Effector memory CD8-positive, alpha-beta T cell (primary cell): ENCODE measurements at places on chromosomes 2 and 18.

DNA sequence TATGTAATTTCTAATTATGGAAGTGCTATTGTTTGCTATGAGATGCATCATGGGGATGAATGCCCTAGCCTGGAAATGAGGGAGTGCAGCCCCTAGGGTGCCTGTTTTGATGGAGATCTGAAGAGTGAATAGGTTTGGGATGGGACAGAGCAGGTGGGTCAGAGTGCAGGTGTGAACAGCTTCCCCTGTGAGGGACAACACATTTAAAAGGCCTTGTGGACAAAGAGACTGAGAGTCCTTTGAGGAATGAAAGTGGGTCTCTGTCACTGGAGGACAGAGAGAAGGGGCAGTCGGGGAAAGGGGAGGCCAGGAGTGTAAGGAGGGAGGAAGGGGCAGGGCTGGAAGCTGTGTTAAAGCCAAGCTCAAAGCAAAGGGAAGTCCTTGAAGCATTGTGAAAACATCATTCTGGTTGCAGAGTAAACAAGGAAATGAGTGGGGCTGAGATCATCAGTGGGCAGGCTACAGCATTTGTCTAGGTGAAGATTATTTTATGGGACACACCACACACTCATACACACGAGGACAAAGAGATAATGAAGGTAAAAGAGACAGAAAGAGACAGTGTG, 877.6 kb downstream of the SLC4A3 start:
- no peak for DNase-seq

- no peak for DNase-seq
Observed at GRCh38 chr2:179995741-179996515, 11.2 kb downstream of the CWC22 start.

DNA sequence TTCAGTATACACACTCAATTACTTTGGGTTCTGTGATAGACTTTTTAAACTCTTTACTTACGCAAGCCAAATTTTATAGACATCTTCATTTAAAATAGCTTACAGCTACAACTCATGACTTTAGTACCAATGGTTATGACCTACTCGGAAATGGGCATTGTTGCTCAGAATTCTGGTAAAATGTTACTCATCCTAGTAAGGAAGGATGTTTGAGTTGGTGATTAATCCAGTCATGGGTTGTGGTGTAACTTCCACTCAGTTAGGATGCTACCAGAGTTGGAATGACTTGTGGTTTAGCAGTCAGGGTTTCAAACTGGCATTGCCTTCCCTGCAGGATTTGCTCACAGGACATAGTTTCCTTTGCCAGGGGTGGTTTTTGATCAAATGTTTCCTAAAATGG, 7.4 kb upstream of the NPC1 start:
- no peak for DNase-seq

DNA sequence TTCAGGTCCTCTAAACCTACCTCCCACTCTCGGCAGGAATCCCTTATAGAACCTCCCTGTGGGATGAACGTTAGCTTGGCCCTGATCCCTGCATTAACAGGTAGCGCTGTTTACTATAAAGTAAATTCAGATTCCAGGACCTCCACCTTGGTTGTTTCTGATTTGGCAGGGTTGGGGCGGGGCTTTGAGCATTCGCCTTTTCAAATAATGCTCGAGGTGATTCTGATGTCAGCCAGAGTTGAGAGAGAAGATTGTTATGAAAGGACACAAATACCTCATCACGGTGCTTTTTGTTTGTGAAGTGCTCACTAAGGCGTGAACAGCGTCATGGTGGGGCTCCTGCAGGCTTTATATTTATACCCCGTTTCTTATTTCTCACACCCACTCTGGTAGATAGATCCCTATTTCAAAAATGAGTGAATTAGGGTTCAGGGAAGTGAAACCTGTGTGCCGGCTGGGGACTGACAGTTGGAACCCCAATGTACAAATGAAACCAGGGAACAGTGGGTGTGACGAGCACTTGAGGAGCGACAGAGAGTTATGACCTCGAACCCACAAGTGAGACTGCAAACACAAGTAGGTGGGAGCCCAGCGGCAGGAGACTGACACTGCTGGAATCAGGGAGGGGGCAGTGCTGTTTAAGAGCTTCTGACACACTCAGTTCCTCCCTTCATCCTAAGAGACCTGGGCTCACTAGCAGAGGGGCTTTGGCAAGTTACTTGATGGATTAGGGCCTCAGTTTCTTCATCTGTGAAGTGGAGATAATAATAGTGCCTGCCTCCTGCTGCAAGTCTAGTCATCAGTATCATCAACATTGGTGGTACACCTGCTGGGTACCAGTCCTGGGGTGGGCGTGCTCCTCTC, 14.2 kb upstream of the CXCR4 start:
- DNase-seq, result peak; percentile 75

GRCh38 chr2:221104361-221104811, 467.7 kb downstream of the EPHA4 start:
- no peak for DNase-seq

DNA sequence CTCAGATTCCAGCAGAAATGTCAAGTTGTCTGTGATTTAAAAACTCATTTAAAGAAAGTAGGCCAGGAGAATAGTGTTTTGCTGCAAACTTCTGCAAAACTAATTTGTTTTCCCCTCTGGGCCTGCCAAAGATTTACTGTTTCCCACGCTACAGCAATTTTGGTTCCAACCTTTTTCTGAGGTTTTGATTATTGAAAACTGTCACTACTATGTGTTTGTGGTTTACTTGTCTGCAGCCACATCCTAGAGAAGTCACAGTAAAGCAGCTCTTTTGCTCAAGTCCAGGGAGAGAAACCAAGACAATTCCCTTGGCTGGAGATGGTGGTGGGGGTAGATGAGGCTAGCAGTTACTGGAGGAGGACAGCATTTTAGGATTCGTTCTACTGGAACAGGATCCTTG, 12.8 kb downstream of the IL1R2 start:
- no peak for DNase-seq

DNA sequence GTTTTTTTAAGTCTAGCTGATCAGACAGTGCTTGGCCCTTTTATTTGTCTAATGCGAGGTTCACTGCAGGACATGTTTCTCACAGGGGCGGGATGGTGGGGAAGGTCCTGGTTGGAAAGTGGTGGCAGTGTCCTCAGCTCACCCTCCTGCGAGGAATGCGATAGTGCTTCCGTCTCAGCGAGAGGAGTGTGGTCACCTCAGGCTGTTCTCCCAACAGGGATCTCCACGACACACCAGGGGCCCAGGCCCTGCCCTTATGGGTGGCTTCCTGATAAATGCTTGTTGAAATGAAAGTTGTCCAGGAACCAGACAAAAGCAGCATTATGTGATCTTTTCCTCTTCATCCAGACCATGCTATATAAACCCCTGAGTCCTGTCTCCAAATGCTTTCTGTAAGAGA, 70.1 kb downstream of the BOLA3 start:
- no peak for DNase-seq

GRCh38 chr2:66507673-66508201, 72.8 kb downstream of the MEIS1 start:
- no peak for DNase-seq

DNA sequence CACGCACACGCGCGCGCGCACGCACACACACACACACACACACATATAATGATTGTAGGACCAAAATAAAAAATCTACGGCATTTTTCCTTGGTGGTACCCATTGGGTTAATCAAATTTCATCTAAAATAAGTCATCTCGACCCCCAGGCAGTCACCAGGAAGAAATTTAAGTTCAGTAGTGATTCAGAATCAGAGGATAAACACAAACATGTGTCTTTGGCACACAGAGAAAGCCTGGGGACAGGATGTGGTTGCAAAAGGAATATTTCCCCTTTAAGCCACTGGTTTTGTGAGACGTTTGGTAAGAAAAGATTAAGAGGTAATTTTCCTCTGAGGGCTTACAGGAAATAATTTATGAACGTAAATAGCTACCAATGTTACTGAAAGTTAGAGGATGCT, 171.6 kb upstream of the PIEZO2 start:
- no peak for DNase-seq

- no peak for DNase-seq
Observed at GRCh38 chr18:49446481-49446880, 14.0 kb downstream of the DYM start.

GRCh38 chr2:65562890-65563289, 130.5 kb upstream of the SPRED2 start:
- DNase-seq, result no peak

- DNase-seq, result no peak
Observed at GRCh38 chr2:30803281-30803680, 4.0 kb downstream of the CAPN13 start.

- no peak for DNase-seq
Observed at GRCh38 chr2:137837830-137838229, 126.4 kb upstream of the HNMT start.

- DNase-seq, result no peak
Observed at GRCh38 chr2:138209009-138209408, 244.7 kb downstream of the HNMT start.

- no peak for DNase-seq
Observed at GRCh38 chr2:104547221-104547620, 306.7 kb upstream of the POU3F3 start.

GRCh38 chr2:127027715-127028114, 79.2 kb downstream of the BIN1 start:
- DNase-seq, result no peak

GRCh38 chr2:204535764-204536163, 9.5 kb upstream of the PARD3B start:
- DNase-seq, result no peak

GRCh38 chr18:74249181-74249968, 42.4 kb downstream of the CYB5A start:
- no peak for DNase-seq

DNA sequence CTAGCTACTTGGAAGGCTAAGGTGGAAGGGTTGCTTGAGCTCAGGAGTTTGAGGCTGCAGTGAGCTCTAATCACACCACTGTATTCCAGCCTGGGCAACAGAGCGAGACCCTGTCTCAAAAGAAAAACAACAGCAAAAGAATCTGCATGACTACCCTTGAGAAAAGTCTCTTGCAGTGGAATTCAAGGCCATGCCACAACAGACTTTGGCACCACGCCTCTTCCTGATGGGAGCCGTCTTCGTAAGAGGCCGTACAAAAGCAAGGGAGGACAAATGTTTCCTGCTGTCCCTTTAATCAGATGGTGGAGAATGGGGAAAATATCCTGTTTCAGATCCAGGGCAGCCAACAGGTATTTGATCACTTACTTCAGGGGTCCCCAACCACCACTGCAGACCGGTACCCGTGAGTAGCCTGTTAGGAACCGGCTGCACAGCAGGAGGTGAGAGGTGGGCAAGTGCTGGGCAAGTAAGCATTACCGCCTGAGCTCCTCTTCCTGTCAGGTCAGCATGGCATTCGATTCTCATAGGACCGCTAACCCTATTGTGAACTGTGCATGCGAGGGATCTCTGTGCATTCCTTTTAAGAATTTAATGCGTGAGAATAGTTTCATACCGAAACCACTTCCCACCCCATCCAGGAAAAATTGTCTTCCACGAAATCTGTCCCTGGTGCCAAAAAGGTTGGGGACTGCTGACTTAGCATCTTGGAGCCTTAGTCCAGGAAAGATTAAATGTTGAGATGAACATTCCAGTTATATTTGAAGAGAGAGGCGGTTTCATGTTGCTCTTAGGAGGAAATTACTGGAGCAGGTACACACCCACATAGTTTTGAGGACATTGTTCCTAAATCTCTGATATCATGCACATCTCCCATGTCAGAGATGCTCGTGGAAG, 94.4 kb upstream of the XPO1 start:
- DNase-seq, result no peak

- no peak for DNase-seq
Observed at GRCh38 chr2:172113617-172114016, 10.9 kb upstream of the DLX2 start.

DNA sequence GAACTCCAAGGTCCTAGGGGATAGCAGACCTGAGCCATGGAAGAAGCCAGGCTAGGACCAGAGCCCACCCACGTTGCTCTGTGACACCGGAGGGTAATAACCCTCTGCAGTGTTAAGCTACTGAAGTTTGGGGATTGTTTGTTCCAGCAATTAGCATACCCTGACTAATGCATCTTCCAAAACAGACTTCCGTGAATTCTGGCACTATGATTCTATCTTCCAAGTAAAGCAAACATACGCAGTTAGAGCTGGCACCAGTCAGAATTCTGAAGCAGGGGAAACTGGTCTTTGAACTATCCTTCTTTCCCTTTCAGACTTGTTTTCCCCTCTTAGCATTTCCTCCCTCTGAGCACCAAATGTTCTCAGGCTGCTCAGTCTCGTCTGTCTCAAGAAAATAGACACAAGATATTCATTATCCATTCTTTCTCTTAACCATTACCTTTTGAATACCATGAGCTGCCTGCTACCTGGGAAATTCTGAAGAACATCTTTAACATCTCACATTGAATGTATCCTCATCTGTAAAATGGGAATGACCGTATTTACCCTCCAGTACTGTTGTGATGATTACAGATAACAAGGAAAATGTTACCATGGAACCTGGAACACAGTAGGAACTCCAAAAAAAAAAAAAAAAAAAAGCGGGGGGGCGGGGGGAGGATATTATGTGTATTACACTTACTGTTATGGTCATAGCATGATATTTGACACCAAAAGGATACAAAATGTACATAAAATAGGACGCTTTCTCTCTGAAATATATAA, 108.2 kb downstream of the TCF4 start:
- DNase-seq, result no peak

GRCh38 chr2:162215162-162215561, 28.1 kb downstream of the FAP start:
- no peak for DNase-seq

GRCh38 chr2:75788154-75788553, 77.4 kb upstream of the GCFC2 start:
- DNase-seq, result no peak

GRCh38 chr2:206245265-206245672, 29.2 kb upstream of the ZDBF2 start:
- DNase-seq, result no peak

DNA sequence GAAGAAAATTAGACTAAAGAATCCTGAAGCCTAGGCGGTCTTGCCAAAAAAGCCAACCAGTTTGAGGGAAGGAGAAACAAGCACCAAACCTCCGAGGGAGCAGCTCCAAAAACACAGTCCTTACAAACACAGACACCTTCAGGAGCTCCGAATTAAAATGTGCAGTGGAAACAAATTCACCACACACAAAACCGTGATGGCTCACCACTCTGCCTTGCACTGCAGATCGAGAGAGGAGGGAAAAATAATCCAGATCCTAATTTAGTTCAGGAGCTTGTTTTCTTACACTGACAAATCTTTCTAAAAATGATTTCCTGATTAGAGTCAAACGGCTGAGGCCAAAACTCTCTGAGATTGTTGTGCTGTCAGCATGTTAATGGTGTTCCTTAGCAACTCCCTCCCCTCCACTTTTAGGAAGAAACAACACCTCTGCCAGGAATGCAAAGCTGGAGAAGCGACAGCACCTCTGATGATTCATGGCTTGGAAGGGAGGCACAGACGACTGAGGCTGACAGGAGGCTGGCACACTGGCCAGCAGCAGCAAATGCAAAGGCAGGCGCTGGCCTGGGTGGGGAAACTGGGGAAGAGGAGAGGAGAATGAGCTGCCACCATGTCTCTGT, 249.4 kb upstream of the KLHL29 start:
- no peak for DNase-seq

DNA sequence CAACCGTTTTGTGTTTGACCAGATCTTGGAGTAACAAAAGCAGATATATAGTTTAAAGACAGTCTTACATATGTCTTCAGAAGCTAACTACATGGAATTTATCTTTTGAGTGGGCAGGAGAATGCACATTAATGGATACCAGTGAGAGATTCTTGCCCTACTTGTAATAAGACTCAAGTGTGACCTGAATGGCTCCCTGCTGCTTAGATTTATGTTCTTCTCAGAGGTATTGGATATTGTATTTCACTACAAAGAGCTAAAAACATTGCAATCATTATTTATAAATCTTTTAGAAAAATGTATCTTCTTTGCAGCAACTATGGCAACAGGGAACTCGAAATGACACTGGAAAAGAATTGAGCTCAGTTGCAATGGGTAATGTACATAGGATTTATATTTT, 227.7 kb downstream of the LRRTM4 start:
- DNase-seq, result no peak
